ENCODE measurements at places on chromosomes 7 and 10.

GRCh38 chr10:11170574-11170973 is 152.9 kb downstream of the CELF2 start:
- no peak for DNase-seq

- no peak for DNase-seq
Observed at GRCh38 chr10:112217386-112218035, 33.9 kb upstream of the GPAM start.

GRCh38 chr10:47049056-47049851 is 138.0 kb downstream of the PTPN20 start:
- DNase-seq: no peak

- no peak for DNase-seq
Observed at GRCh38 chr7:92133133-92133736, 1.0 kb downstream of the CYP51A1 start.

DNA sequence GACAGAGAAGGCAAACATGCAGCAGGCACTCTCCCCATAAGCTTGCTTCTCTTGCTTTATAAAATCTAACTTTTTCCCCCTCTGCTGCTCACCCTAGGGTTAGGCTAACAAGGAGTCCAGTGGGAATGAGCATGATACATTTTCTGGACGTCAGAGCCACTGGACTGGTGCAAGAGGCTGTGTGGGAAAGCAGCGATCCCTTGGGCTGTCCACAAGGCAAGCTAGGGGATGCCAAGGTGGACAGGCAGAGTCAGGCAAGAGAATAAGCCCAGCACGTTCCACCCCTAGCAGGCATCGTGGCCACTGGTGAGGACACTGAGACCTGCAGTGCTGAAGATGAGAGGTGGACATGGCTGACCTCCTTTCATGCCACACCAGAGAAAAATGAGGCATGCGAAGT is 290.9 kb upstream of the ZMIZ1 start:
- no peak for DNase-seq

DNA sequence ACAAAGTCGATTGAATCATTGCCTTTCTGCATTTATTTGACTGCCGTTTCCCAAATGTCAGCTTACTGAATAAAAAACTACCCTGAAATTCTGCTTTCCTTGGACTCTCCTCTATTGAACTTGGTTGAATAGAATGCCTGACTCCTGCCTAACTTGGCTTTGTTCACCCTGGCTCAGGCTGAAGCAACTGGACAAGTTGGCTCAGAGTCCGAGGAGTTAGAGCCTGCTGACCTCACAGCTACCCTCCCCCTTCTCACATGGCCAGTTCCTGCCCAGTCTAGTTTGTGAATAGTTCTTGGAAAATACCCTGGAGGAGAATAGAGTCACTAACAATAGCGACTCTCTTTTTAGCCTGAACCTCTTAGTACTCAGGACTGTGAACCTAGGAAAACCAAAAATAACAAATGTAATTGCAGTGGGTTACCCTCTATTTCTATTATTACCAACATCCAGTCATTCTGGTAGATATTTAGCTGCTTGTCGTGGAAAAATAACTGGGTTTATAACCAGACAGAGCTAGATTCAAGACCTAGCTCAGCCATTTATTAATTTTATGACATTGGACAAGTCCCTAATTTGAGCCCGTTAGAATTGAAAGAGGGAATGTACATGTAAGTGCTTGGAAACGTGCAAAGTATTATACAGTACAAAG is 17.3 kb upstream of the NRBF2 start:
- no peak for DNase-seq

DNA sequence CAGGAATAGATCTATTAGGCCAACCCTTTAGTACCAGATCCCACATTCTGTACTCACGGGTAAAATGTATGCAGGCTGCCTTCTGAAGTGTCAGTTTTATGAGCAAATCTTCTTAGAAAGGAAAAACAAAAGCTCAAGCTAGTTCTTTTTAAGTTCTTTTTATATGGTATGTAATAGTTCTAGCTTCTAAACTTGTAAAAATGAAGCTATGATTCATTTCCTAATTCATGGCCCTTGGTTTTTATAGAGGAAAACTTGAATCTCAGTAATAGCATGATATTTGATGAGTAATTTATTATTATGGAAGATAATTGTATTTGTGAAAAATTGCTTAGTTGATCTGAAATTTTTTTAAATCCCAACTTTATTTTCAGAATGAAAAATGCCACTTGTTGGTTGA is 54.3 kb downstream of the SLK start:
- no peak for DNase-seq

GRCh38 chr10:58157076-58157766 is 110.5 kb downstream of the IPMK start:
- no peak for DNase-seq

- no peak for DNase-seq
Observed at GRCh38 chr10:59675812-59676211, 33.8 kb downstream of the SLC16A9 start.

- DNase-seq: no peak
Observed at GRCh38 chr7:144027070-144027469, 21.7 kb upstream of the OR2A5 start.

DNA sequence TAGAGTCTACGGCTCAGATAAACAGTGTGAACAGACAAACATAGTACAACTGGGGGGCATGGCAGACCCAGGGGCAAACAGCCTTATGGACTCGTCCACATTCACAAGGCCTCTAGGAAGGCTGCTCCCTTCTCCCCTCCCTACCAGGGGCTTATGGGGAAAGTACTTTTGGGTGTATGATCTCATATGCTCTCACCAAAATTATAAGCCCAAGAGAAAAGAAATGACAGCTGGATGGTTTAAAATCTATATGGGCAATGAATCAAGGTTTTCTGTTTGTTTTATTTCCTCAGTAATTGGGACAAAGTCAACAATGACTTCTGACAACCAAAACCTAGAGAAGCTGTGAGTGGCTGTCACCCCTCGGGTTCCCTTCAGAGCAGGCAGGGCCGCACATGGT is 144.4 kb downstream of the PKD1L1 start:
- DNase-seq: no peak

DNA sequence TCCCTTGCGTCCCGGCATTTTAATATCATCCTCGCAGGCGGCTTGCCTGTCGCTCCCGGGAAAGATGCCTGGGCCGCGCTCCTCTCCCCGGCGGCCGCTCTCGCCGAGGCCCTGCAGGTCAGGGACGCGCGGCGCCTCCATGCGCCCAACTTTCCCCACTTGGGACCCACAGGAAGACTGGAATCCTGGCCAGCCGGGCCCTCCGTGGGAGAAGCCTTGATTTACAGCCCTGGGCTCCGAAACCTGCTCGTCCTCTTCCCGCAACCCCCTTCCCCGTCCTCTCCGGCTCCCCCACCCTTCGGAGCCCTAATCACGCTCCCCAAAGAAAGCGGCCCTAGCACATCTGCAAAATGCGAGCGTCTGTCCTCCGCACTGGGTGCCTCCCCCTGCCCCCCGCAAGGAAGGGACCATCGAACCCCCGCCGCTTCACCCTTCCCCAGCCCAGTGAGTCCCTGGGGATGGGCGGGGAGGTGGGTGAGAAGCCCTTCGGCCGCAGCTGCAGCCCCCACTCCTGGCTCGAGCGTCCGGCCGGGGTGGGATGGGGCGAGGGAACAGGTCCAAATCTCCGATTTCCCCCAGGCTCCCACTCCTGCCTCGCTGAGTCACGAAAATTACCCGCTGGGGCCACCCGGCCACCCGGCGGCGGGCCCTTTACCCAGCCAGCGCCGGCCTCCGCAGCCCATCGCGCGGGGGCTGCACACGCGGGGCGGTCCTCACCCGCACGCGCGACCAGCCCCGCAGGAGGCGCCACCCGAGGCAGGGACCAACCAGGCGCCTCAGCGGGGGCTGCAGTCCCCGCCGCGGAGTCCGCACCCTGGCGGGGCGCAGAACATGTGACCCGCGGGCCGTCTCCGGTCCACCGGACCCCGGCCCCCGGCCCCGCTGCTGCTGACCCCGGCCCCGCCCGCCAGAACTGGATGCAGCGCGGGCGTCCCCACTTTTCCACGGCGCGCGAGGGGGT is 695 bp downstream of the HSPA12A start:
- DNase-seq: no peak

GRCh38 chr10:13700473-13701144 is 113.8 kb downstream of the PRPF18 start:
- no peak for DNase-seq

GRCh38 chr10:87734987-87735827 is 75.5 kb downstream of the PAPSS2 start:
- no peak for DNase-seq

DNA sequence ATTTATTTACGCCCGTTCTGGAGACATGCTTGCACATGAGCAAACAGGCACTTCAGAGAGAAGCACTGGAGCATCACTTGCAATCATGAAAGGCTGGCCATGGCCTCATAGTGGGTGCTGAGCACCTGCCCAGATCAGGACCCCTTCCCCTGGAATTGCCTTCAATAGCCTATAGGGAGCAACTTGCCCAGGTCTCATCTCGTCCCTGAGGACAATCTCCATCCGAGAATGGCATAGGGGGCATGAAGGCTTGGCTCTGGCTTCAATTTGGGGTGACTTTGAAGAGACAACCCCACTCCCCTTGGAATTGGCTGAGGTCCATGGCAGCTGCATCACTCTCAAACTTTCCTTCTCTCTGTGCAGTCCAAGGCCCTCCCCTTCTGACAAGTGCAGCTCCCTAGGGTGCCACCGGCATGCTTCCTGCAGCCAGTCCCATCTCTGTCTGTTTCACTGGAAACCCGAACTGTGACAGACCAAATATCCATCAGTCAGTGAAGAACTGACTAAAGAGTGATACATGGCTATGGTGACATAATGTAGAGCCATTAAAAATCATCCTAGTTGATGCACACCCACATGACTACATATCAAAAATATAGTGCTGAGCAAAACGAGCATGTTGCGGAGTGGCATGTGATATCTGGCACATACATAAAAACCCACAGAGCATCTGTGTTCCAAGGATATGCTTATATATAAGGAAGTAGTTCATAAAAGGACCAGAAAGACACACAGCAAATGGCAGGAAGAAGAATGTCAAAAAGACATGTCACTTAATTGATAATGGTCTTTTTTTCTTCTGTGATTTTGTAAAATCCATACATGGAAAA is 12.4 kb downstream of the GDF2 start:
- no peak for DNase-seq

DNA sequence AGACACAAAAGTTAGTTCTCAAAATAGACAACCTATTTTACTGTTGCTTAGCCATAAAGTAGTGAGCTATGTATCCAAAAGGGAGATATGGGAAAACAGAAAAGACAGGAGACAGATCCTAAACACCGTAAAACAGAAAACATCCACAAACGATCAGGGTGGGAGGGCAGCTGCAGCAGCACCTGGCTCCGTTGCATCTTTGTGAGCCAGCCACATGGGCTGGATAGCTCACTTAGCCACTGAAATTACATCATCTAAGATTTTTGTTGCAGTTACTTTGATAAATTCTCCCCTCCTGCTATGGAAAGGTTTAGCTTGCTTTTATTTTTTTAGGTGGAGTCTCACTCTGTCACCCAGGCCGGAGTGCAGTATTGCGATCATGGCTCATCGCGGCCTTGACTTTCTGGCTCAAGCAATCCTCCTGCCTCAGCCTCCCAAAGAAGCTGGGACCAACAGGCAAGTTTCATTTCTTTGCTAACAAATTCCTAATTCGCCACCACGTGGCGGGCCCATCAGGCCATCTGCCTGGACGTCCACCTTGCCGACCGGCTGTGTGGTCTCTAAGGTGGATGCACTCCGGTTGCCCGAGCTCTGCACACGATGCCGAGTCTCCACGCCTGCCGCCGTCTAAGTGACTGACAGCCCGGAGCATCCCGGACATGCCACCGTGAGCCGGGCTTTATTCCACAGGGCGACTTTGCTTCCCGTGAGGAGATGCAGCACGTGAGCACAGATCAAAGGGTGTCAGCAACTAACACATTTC is 159.8 kb downstream of the DIP2C start:
- peak; percentile 5 for DNase-seq

- DNase-seq: no peak
Observed at GRCh38 chr10:65805511-65805910, 1120.3 kb upstream of the LRRTM3 start.

GRCh38 chr7:107234436-107234835 is 65.6 kb downstream of the HBP1 start:
- no peak for DNase-seq

GRCh38 chr10:79269443-79269842 is 77.8 kb upstream of the PPIF start:
- no peak for DNase-seq

DNA sequence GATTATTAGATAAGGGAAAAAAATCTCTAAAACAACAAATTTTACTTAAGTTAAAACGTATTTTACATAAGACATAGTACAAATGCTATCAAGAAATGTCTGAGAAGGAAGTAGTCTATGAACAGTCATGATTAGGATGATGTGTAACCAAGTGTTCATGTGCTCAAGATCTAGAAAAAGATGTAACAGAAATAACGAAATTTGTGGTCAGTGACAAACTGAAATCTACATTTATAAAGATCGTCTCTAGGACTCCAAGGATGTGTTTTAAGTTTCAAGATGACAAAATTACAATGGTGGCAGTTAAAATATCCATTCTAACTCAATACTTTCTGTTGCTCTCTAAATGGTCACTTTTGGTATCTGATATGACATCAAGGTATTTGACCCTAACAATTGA is 17.2 kb downstream of the PPP3CB start:
- no peak for DNase-seq

DNA sequence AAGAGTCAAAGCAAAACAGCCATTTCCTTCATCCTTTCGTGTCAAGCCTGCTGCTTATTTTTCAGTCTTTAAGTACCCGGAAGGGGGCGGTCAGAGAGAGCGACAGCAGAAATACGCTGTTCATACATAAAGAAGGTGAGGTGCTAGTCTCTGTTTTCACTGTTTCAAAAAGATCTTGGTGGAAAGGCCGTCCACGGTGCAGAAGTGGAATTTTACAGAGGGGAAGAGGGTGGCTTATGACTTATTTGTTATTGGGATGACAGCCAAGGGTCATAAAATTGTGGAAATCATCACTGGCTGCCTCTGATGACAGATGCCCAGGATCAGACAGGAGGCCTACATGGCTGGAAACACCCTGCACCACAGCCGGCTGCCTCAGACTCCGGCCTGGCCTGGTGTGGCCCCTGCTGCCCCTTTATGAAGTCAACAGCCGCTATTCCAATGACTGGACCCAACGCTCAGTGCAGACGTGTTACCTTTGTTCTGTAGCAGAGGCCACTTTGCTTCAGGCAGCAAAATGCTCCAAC is 57.0 kb downstream of the HIPK2 start:
- no peak for DNase-seq

All from activated naive CD8-positive, alpha-beta T cell treated with anti-CD3 and anti-CD28 coated beads, Interleukin-2, amount 10 ng/mL, durations not matched to agents 7 days and 5 days (primary cell).